NCI-H2171 (cell line): ENCODE measurements at places on chromosomes 1 and 21.

DNA sequence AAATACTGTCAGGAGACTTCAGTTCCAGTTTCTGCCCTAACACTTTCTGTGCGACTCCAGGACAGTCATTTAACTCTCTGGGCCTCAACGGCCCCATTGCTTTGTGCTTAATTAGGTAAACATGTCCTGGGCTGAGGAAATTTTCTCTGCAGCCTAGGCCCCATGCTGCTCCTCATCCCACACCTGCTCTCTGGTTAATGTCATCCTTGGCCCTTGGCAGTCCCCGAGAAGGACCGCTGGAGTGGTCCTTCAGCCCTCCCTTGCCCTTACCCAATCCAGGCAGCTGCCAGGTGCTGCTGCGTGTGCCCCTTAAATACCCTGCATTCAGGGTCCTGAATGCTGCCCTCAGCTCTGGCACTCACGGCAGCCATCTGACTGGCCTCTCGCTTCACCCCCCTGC is 18.7 kb downstream of the UBL4B start:
- no peak for DNase-seq

- no peak for DNase-seq
Measured at GRCh38 chr1:1179983-1180861, 6.5 kb downstream of the TTLL10 start.

DNA sequence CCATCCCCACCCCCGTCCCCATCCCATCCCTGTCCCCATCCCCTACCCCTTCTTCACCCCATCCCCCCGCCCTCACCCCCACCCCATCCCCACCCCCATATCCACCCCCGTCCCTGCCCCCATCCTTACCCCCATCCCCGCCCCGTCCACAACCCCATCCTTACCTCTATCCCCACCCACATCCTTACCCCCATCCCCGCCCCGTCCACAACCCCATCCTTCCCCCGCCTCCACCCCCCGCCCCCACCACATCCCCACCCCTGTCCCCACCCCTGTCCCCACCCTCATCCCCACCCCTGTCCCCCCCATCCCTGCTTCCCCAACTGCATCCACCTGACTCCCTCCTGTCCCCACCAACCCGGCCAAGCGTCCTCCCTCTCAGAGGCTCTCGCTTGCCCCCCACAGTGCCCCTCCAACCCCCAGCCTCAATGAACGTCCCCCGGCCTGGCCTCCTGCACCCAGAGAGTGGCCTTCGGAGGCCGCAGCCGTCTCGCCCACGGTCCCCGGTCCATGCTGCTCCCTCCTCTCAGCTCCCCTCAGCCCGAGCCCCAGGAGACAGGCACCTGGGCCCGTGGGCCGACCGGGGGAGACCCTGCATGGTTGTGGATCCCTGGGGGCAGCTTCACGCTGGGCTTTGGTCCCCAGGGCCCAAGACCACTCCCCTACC is 25.5 kb upstream of the C1orf159 start:
- DNase-seq: no peak

DNA sequence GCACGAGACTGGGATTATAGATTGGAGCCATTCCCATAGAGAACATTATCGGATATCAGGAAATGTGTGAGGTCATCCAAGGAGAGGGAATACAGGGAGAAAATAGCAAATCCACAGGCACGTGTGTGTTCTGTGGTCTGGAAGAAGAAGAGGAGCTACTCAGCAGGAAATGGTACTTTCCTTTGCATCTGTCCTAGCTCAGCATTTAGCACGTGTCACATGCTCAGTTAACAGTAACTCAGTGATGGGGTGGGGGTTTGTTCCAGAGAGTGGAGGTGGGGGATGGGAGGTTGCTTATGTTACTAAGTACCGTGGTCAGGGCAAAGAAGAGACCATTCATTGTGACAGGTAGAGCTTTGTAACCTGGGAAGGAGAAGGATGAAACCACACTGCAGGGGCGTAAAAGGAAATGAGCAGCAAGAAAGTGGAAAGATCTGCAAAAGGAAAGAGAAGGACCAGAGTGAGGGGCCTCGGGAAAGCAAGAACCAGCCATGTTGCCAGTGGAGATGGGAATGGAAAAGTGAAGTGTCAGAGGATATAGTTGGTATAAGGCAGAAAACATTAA is 100.4 kb downstream of the ATP5PO start:
- DNase-seq: no peak

GRCh38 chr1:12600335-12600734 is 17.7 kb downstream of the DHRS3 start:
- DNase-seq: no peak

- DNase-seq: peak; percentile 15
Measured at GRCh38 chr21:17925899-17926298, 106.7 kb upstream of the C21orf91 start.

DNA sequence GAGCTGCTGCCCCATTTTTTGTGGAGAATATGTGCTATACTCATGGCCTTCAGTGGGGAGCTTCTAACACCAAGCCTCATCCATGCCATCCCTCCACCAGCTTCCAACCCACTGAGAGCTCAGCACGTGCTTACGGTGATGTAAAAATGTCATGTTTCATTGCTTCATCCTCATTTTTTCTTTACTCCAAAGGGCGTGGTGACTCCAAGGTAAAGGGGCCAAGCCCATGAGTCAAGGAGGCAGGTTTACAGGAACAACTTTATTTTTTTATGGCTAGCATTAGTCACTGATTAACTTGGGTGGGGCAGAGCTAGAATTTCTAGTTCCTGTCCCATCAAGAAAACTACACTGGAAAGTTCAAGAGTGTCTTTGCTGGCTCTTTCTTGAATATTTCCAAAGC is at the start of gene C1orf226:
C1orf226 (plus strand) TSS at position 346 of the 400 bp plus-strand sequence. CDS start 174 bp downstream, outside the sequence.
- no peak for DNase-seq

GRCh38 chr1:95888941-95889390 is 655.0 kb downstream of the RWDD3 start:
- DNase-seq: no peak

DNA sequence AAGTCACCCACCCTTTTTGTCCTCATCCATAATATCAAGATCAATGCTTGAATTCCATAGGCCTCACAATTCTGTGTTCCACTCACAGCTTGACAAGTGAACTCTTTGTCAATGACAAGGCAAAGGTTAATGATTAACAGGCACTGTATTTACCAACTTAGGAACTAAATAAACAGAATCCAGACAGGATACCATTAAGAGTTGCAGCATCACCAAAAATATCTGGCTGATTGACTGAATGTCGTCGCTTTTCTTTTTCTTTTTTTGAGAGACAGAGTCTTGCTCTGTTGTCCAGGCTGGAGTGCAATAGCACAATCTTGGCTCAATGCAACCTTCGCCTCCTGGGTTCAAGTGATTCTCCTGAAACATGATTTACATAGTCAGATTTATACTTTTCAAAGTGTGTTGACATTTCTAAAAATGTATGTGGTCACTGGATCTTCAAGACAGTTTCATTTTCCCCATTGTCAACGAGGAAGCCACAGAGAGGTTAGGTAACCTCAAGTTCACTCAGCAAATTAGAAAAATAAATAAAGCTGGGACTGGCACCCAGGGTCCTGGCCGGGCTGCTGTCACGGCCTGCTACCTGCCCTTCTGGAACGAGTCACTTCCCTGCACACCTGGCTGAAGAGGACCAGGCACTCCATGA is 81.0 kb downstream of the PDE9A start:
- no peak for DNase-seq

GRCh38 chr1:57007472-57007871 is 41.7 kb upstream of the C8B start:
- DNase-seq: peak; percentile 34

DNA sequence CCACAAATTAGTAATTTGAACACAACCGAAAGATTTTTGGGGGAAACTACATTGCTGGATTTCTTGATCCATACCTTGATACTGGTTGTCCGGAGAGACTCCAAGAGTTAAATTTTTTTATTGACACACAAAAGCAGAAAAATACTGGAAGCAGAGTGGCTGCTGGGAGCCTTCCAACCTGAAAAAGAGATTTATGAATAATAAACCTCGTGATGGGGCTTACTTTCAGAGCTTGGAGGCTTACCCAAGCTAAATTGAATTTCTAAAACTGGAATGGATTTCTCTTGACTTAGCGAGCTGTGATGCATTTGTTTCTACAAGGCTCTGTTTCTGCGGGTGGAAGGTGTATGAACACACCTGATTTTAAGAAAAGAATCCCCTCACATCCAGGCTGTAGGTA is 35.7 kb downstream of the PCP4 start:
- DNase-seq: no peak

GRCh38 chr1:112674986-112675727 is 698 bp downstream of the MOV10 start:
- peak; percentile 15 for DNase-seq
